ENCODE measurements at places on chromosomes 5 and 9.

- no peak for DNase-seq
Measured at GRCh38 chr5:124438903-124439281, 307.5 kb downstream of the ZNF608 start.

DNA sequence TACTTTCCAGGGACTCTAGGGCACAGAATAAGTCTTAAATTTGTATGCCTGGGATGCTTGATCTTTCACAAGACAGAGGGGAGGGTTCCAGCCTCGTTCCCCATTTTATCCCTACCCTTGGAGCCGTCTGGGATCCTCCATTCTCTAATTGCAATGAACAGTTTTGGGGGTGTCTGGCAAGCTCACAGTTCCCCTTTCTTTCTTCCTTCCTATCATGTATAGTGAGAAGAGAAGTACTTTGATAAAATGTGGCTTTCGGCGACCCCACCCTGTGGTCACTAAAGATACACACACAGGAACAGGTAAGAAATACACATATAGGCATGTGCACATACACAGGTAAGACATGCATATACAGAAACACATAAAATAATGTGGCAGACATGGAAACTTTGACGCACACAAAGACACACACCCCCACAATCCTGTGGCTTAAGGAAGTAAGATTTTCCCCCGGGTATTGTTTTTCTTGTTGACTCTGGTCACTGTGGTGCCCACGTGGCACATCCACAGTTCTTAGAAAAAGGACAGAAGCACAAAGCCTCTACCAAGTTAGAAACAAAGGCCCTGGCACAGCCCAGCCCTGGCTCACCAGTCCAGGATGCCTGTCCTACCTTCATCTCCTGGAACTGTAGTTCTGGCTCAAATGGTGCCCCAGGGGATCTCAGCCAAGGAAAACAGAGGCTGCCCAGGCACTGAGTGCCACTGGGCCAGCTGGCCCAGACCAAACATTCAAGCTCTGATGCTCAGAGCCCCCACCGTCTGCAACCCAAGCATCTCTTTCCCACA, 6.3 kb upstream of the SMU1 start:
- no peak for DNase-seq

DNA sequence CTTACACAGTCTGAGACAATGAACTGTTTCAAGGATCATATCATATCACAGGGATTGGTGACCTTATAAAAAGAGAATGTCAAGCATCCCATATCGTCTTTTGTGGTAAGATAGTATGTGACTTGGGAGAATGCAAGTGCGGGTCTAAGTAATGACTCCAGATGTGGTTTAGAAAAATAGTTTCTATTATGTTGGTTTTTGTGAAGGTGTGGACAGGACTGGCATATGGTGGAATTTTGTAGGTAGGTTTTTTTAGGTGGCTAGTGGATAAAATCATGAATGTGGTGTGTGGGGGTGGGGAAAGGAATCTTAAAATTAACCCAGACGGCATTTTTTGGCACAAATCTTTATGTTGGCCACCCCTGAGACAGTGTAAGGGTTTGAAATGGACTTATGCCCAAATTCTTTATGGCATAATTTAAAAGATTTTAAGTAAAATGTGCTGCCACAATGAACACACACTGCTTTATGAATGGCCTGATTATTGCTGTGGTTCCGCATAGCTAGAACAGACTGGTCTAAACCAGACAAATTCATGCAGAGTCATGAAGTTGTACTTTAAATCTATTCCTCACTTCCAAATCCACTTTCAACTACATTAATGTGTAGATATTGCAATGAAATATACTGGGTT, 204.8 kb upstream of the HAPLN1 start:
- no peak for DNase-seq

- no peak for DNase-seq
Measured at GRCh38 chr5:3428334-3428733, 167.3 kb upstream of the IRX1 start.

DNA sequence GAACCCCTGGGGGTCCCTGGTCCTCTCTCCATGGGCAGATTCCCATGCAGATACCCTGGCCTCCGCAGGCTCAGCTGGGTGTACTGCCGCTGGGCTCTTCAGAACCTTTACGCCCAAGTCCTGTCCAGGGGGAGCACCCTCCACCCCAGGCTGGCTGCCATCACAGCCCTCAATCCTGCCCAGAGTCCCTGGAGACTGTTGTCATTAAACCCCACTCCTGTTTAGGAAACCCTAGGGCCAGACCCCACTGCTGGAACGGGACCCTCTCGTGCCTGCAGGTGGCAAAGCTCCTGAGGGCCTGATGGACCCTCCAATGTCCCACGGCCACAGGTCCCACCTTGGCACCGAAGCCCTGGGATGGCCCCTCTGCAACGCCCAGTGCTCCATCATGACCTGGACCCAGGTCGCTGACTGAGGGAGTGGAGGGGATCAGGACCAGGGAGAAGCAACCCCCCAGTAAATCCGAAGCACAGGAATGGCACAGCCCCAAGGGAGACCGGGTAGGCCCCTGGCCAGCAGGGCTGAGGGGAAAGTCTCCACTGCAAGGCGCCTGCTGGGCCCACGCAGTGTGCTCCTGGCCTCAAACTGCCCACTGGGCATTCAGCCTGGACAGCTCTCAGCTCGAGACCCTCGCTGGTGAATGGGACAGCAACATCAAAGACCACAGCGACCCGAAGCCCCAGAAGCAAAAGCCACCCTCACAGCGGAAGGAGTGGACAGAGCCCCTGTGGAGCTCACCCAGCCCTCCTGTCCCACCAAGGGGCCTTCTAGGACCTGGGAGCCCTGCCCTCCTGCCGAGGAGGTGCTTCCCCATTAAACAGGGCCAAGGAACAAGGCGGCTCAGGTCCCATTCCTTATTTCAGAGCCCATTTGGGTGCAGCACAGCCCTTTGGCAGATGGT, 8.3 kb downstream of the ZDHHC11B start:
- DNase-seq, result no peak

DNA sequence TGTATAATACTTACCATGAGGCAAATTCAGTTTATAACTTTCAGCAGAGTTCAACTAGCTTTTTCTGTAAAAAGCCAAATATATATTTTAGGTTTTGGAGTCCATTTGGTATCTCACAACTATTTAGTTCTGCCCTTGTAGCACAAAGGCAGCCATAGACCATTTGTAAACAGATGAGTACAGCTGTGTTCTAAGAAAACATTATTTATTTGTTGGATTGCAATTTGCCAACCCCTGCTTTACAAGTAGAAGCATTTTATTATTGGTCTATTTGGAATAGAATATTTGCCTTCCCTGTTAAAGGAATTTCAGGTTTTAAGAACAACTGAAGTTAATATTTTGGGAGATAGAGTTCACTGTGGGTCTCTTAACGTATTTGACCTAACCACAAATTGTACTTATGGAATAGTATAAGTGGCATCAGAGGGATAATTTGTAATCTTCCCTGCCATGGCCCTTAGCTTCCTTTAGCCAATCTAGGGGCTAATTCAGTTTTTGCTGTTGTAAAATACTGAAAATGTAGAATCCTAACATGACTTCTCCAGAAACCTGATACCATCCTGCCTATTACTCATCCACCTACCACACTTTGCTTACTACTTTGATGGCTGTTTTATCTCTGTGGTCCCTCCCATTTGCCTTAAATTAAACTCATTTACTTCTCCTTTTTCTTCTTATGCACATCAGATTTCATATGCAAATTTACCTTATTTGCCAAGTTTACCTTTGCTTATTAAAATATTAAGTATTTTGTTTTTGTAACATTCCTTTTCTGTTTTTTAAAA, 109.2 kb downstream of the DMXL1 start:
- DNase-seq, result no peak

DNA sequence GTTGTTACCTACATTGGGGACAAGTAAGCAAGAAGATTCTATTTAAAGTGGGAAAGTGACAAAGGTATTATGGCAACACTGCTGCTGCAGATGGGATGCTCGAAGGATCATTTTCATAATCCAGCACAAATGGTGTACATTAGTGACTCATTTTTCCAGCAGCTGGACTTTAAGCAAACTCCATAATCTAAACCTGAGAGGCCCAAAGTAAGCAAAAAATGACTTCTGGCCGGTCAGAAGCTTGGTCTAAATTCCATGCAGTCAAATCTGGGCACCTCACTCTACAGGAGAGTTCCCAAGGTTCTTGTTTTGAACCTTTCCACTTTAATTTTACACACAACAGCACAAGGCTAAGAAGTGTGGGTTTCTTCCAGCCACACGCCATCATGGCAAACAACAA, 43.6 kb upstream of the TRAF1 start:
- no peak for DNase-seq

GRCh38 chr5:65364907-65365306, 116.8 kb downstream of the ADAMTS6 start:
- no peak for DNase-seq

DNA sequence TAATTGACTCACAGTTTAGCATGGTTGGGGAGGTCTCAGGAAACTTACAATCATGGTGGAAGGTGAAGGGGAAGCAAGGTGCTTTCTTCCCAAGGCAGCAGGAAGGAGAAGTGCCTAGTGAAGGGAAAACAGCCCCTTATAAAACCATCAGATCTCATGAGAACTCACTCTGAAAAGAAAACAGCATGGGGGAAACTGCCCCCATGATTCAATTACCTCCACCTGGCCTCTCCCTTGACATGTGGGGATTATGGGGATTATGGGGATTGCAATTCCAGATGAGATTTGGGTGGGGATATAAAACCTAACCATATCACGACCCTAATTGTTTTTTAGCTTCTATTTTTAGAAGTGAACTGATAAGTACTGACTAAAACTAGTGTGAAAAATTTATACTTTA, 1377.5 kb upstream of the DMAC1 start:
- DNase-seq, result no peak

- DNase-seq, result no peak
Measured at GRCh38 chr5:172818081-172818480, 16.0 kb upstream of the ERGIC1 start.

DNA sequence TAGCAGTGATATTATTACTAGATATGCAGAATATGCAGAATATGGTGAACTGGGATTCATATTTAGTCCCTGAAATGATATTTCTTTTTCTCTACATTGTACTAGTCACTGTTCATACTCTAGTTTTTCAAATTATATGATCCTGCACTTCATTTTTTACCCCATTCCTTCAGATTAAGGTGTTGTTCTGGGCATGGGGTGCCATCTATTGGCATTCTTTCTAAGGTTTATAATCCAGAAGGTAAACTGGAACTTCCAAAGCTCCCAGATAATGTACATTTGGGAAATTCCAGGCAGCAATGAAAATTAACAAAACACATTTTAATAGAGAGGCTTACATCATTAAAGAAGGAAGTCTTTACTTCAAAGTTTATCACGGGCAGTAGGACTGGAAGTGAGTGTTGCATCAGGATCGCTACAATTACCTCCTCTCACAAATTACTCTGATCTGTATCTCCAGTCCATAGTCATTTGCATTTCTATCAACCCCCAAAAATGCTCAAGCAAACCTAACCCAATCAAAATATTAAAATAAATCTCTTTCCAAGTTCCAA, 12.5 kb downstream of the RFX3 start:
- no peak for DNase-seq

DNA sequence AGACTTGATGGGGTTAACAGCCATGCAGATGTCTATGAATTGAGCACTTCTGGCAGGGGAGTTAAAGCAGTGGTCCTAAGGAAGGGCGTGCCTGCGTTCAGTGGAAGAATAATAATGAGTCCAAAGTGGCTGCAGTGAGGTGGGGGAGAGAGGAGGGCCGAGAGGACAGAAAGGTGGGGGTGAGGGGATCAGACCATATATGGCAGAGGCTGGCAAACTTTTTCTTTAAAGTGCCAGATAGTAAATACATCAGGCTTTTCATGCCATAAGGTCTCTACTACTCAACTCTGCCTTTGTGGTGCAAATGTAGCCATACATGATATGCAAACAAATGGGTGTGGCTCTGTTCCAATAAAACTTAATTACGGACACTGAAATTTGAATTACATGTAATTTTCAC, 77.1 kb downstream of the STRBP start:
- DNase-seq, result no peak

- DNase-seq, result no peak
Measured at GRCh38 chr9:89648247-89649000, 43.6 kb downstream of the GADD45G start.

DNA sequence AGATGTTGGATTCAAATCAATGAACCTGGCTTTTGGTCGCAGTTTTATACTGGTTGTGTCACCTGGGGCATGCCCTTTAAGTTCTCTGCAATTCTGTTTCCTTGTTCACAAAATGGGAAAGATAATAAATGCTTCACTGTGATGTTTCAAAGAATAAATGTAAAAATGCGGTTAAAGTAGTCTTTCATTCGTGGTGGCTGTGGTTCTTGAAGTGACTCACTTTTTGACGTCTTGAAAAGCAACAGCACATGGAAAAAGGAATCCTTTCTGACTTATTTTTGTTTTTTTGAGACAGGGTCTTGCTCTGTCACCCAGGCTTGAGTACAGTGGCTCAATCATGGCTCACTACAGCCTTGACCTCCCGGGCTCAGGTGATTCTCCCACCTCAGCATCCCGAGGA, 88.4 kb upstream of the SLIT3 start:
- no peak for DNase-seq

- no peak for DNase-seq
Measured at GRCh38 chr9:95584176-95584575, 67.4 kb upstream of the PTCH1 start.

DNA sequence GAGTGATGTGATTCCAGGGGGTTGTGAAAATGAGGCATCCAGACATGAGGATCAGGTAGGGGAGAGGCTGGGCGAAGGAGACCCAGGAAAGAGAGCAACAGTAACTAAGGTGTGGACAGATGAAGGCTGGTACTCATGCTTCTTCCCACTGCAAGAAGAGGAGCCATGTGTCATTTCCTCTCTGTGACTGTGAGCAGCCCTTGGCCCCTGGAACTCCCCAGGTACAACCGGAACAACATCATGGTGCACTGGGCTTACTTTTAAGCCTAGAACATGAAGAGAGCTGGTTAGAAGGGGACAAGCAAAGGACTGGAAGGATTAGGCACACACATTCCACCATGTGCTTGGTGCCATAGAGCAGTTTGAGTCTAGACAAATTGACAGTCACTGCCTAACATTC, 10.9 kb upstream of the IL12B start:
- DNase-seq, result no peak

DNA sequence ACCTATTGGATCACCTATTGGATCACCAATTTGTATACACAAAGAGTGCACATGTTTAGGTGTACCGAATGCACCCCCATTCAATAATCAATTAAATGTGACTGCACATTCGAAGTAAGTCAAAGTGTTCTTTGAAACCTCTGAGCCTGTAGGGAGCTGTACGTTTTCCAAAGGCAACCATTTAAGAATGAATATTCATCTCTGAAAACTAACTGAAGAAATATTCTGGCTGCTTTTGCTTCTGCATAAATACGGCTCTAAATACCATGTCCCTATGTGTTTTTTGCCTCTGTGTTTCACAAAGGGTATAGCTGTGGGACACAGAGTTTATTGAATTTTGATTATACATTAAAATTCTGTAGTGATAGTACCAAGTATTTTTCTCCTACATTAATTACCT, 95.4 kb downstream of the ITGA1 start:
- DNase-seq, result no peak

- DNase-seq, result no peak
Measured at GRCh38 chr5:75656311-75657003, 45.2 kb downstream of the ANKDD1B start.
